ENCODE measurements at places on chromosomes 2 and 18.

DNA sequence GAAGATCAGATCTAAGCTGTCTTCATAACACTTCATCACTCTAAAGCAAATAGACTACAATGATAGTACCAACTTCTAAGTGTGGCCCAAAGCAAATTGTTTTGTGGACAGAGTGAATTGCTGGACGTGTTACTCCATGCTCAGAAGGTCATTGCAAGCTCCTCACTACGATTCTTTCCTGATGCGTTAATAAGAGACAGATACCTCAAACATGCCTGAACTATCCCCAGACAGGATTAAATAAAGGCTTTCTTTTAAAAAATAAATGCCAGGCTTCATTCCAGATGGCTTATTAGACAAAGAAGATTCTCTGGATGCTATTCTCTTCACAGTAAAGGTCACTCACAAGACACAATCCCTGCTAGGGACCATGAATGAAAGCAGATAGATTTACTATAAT, 621.2 kb downstream of the DCDC2C start:
- DNase-seq, result no peak

- DNase-seq, result no peak
Measured at GRCh38 chr2:160490733-160491685, 2.6 kb downstream of the RBMS1 start.

DNA sequence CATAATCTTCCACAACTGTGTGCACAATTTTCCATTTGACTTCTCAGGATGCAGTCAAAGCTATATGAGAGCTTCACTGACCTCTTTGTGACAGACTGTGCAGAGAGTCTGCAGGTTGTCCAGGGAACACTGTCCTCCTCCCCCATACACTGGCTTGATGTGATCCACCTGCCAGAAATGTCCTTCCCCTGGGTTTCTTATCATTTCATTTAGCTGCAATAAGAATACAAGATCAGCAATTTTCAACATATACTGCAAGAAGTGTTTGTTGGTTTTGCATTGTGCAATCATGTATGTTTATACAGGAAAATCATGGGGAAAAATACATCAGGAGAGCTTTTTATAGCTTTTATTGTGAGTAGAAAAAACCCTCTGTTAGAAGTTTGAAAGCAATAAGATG, 150.7 kb downstream of the RAB3GAP1 start:
- no peak for DNase-seq

DNA sequence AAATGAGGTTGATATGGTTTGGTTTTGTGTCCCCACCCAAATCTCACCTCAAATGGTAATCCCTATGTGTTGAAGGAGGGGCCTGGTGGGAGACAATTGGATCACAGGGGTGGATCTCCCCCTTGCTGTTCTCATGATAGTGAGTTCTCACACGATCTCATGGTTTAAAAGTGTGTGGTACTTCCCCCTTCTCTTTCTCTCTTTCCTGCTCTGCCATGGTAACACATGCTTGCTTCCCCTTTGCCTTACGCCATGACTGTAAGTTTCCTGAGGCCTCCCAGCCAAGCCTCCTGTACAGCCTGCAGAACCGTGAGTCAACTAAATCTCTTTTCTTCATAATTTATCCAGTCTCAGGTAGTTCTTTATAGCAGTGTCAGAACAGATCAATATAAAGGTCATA, 24.7 kb upstream of the FAM124B start:
- no peak for DNase-seq

GRCh38 chr2:209463835-209464234, 40.0 kb downstream of the MAP2 start:
- no peak for DNase-seq

DNA sequence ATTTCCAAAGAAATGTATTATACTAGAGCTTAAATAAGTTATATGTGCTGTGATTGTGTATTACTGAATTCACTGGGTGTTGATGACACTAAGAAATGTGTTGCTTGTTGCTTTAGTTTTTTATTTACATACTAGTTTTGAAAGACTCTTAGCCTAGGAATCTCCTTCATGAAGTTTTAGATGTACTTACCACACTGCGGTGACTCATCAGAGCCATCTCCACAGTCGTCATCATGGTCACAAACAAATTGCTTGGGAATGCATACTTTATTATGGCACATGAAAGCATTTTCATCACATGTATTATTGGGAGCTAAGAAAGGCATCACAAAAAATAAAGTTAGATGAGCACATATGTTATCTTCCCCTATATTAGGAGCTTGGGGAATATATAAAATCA, 1624.2 kb downstream of the LRP1B start:
- no peak for DNase-seq

- no peak for DNase-seq
Measured at GRCh38 chr18:73981796-73982195, 165.8 kb downstream of the FBXO15 start.

- DNase-seq, result no peak
Measured at GRCh38 chr2:1766851-1767811, 22.8 kb upstream of the PXDN start.

GRCh38 chr2:234947556-234947955, 4.3 kb upstream of the SH3BP4 start:
- no peak for DNase-seq

DNA sequence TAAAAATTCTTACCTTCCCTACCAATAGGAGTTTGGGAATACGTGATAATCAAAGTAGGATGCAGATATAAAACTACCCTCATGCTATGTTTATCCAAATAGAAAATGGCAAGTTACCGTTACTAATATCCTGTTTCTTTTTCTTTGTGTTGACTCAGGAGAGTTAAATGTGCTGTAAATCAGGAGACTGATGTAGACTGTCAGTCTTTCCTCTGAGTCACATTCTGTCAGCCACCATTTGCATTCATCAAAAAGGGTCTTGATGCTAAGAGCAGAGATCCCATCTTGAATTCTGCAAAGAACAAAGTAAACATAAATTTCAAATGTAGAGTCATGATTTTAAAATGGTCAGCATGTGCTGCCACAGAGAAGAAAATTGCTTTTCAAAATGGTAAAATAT, 712.8 kb downstream of the SOCS6 start:
- no peak for DNase-seq

- no peak for DNase-seq
Measured at GRCh38 chr2:227054006-227054405, 110.0 kb downstream of the COL4A4 start.

- no peak for DNase-seq
Measured at GRCh38 chr18:48548011-48548771, 9.4 kb downstream of the CTIF start.

DNA sequence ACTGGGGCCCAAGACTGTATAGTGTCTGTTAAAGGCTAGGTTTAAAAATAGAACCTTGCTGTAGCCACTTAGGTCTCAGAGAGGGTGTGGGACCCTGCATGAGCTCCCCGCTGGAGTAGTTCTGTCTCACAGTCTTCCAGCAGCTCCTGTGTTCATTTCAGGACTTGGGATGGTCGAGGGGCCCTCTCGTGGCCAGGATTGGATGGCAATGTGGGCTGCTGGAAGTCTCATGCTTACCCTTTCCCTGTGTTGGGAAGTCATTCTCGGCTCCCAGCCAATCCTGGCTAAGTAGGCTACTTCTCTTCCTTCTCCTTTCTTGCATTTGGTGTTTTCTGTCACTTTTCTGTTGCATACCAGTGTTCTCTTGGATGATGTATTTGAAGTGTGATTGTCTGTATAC, 284.0 kb upstream of the GCFC2 start:
- no peak for DNase-seq

DNA sequence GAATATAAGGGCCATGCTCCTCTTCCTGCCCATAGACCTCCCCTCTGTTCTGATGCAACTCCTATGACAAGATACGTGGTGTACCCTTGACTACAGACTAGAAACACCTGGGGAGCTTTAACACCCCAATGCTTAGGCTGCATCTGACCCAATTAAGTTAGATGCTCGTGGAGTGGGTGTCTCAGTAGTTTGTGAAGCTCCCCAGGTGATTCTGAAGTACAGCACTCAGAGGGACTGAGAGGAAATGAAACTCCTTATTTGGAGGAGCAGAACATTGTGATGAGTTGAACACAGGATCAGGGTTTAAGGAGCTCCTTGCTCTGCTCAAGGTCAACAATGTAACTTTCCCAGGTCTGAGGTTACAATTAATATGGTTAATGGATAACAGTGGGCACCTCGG, 80.3 kb upstream of the TTC39C start:
- no peak for DNase-seq

GRCh38 chr2:64899081-64899865, 89.9 kb upstream of the SLC1A4 start:
- DNase-seq, result no peak

DNA sequence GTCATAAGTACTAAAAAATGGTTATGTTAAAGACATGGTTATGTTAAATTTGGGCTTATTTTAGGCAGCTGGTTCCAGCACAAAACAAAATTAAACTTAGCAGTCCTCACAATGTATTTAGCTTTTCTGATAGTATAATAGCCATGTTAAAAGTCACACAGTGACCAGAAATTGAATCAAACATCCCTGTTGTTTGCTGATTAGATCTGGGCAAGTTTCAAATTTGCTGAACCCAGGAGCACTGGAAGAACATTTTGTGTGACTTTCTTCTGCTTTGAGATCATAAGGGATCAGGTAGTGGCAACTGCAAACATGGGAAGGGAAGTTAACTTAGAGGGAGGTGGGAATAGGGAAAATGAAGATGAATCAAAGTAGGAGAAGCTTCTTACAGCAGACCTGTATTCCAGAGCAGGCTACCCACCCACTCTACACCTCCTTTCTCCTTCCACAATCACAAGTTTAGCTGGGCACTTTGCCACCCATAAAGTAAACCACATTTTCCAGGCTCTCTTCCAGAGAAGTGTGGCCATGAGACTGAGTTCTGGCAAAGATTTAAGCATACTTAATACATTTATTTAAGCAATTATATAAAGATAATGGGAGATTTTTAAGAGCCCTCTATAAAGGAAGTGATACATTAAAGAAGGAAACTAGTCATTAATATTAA, 616.1 kb upstream of the LRATD1 start:
- DNase-seq, result peak; percentile 5

- no peak for DNase-seq
Measured at GRCh38 chr2:201280191-201281040, 20.1 kb downstream of the CASP8 start.

DNA sequence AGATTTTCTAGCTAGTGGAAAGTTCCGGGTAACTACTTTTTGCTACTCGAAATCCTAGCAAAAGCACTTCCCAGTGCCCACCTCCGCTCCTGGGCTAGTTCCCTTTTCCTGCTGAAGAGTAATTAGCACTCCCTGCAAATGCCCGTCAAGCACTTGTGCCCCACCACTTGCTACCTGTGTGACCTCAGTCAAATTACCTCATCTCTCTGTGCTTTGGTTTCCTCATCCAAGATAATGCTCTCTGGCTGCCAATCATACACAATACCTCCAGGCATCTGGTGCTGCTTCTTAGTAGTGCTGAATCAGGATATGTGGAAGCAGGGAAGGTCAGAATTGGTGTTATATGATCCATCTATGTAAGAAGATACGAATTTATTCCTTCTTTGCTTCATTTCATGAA, 102.1 kb upstream of the CDCA7 start:
- no peak for DNase-seq

GRCh38 chr2:45857867-45858520, 206.5 kb downstream of the PRKCE start:
- no peak for DNase-seq

DNA sequence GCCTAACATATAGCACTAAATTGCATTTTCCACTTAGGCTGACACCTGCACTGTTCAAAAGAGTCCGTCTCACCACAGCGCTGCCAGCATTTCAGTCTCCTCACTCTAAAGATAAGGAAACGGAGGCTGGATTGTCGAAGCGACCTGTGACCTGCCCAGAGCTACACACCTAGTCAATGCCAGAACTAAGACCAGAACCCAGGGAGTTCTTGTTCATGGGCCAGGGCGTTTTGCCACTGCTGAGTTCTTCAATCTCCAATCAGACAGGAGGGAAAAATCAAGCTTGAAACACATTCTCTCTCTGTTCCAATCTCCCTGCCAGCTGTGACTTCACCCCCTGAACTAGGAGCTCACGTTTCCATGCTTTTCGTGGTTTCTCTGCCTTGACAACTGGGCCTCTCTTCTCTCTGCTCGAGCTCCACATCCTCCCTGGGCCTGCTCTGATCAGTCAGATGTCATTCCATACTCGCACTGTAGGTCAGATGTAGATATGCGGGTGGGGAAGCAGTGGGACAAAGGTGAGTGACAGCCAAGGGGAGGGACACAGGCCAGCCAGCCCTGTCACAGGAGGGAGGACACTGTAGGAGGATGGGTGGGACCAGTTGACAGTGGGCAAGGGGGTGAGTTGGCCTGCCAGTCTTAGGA, 221.1 kb upstream of the SMAD2 start:
- DNase-seq, result no peak

GRCh38 chr2:29174937-29175336, 59.7 kb downstream of the CLIP4 start:
- DNase-seq, result no peak

DNA sequence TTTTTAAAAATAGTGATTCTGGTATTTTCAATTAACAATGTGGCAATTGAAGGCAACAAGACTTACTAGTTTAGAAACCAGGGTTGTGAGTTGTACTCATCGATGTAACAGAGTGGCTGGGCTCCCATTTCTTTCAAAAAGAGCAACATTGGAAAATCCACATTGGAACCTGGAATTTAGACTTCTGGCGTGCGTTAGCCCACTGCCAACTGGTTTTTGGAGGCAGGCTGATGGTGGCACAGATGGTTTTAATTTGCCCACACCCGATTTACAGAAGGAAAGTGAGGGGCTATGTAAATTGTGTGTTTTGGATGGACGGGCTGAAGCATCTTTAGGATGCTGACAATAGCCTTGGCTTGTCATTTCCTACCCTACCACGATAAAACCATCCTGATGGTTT, 66.3 kb downstream of the TRPM8 start:
- DNase-seq, result no peak

GRCh38 chr18:60113396-60113795, 213.6 kb downstream of the PMAIP1 start:
- no peak for DNase-seq

GRCh38 chr18:6569813-6570212, 155.1 kb upstream of the L3MBTL4 start:
- no peak for DNase-seq

DNA sequence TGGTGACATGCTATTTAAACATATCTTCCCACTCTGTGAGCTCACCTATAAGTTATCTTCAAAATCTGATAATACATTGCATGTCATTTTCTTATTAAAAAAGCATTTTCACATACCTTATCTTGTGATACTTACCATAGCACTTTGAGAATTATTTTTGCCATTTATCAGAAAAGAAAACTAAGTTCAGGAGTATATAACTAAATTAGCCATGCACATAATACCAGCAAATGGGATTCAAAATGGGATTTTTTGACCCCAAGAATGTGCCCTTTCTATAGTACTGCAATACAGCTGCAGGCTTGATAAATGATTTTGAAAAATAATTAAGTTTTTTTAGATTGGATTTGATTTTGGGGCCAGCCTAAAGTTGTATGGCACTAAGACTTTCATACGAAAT, 41.2 kb downstream of the SLC8A1 start:
- DNase-seq, result no peak

GRCh38 chr2:20738772-20739171, 71.8 kb downstream of the GDF7 start:
- DNase-seq, result no peak
